Endodermal cell (in vitro differentiated cells): ENCODE measurements at places on chromosomes 16 and 17. TPM values are rescaled to one million over a fixed set of nuclear protein-coding genes. Genes with fewer than 3 reads are reported as not detected.

- H3K4me1 ChIP-seq, result no peaks in the 10 kb centered on the region
- DNase-seq, result no peak
- H3K27me3 ChIP-seq, result no peaks in the 10 kb centered on the region
- no peaks in the 10 kb centered on the region for H3K36me3 ChIP-seq
- H3K4me3 ChIP-seq, result peak overlapping the region; percentile 4
Observed at GRCh38 chr16:25079637-25080378, 31.7 kb upstream of the LCMT1 start.

DNA sequence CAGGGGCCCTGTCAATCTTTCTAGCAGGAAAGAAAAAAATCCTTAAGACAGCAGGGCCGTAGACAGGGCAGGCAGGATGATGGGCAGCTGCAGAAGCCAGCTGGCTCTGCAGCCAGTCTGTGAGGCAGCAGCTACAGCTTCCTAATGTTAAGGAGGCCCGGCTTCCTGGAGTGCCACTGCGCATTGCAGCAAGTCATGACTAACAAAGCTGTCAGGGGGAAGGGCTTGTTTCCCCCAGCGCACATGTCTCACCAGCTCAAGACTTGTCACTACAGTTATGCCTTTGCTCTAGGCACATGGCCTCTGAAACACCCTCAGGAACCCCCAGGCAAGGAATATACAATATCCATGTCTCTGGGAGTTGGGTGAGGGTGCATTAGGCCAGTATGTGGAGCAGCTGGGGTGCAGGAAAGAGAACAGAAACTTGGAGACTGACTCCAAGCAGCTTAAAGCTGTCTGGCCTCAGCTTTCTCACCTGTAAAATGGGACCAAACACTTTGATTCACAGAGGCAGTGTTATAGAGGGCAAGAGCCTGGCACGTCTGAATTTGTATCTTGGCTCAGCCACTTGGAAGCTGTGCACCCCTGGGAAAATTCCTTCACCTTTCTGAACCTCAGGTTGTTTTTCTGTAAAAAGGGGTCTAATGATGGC is 220.0 kb downstream of the HAPSTR1 start:
- no peaks in the 10 kb centered on the region for H3K4me1 ChIP-seq
- peak; percentile 79 for DNase-seq
- H3K27me3 ChIP-seq, result no peaks in the 10 kb centered on the region
- no peak overlapping the region for H3K4me3 ChIP-seq

GRCh38 chr17:18368946-18369345 is 5.6 kb upstream of the SHMT1 start:
- H3K4me1 ChIP-seq, result no peaks in the 10 kb centered on the region
- H3K4me3 ChIP-seq, result no peak overlapping the region
- H3K27me3 ChIP-seq, result no peaks in the 10 kb centered on the region
- no peaks in the 10 kb centered on the region for H3K36me3 ChIP-seq
- H3K27ac ChIP-seq, result no peak overlapping the region

- DNase-seq, result no peak
- no peaks in the 10 kb centered on the region for H3K27me3 ChIP-seq
- peak overlapping the region; percentile 77 for H3K27ac ChIP-seq
- H3K36me3 ChIP-seq, result no peaks in the 10 kb centered on the region
Observed at GRCh38 chr16:83345846-83346640, 461.7 kb upstream of the HSBP1 start.

CHD9NB gene
- 4.2 to 14.0 TPM (median 13.1 TPM) in 3 replicates for total RNA-seq

MYH8 gene
- total RNA-seq, result not detected in 2 replicates

DNA sequence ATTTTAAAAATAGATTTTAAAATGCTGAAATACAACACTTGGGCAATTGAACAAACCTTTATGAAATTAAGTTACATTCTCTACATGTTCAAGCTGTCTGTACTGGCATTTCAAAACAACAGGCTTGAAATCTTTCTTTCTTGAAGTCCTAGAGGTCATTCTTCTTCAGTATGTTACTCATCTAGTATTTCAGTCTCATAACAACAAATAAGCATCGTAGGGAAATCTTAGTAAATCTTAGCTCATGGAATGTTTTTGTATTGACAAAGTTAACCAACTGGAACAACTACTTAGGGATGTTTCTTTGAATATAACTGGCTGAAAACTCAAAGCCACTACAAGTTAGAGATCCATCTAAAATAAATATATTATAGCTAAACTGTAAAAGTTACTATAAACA is 96.6 kb downstream of the KIF2B start:
- no peak overlapping the region for H3K4me3 ChIP-seq
- no peak overlapping the region for H3K27ac ChIP-seq
- no peak for DNase-seq
- no peaks in the 10 kb centered on the region for H3K4me1 ChIP-seq
- H3K27me3 ChIP-seq, result no peaks in the 10 kb centered on the region

DNA sequence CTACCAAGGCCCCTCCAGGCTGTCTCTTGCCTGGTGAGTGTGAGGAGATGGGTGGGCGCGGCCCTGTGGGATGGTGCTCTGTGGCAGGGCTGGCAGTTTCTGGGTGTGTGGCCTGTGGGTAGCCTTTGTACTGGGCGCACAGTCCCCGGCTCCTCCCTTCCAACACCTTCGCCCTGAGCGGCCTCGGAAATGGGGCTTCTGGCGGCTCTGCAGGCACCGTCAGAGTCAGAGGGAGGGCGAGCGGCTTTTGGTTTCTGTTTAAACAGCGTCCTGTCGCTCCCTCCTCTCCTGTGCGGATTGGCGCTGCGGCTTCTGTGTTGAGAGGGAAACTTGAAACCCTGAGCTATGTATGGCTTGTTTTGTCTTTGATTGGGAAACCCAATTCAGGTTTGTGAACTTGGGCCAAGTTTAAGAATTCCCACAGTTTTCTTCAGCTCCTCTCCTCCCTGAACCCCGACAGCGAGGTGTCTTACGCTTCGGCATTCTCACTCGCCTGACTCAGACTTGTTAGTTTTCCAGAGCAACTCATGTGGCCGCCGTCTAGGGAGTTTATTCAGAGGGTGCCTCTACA is 8.3 kb upstream of the ZNF750 start:
- no peak overlapping the region for H3K4me3 ChIP-seq
- no peaks in the 10 kb centered on the region for H3K27me3 ChIP-seq
- H3K36me3 ChIP-seq, result peaks cover 4% of the 10 kb centered on the region
- DNase-seq, result no peak
- H3K4me1 ChIP-seq, result no peaks in the 10 kb centered on the region

GRCh38 chr17:66405836-66406677 is 103.6 kb downstream of the PRKCA start:
- no peak overlapping the region for H3K4me3 ChIP-seq
- H3K27me3 ChIP-seq, result no peaks in the 10 kb centered on the region
- no peak for DNase-seq

SLC35G6 gene
- not detected in 2 replicates for total RNA-seq

GRCh38 chr17:41020336-41020735 is 6.7 kb downstream of the KRTAP1-5 start:
- no peak overlapping the region for H3K4me3 ChIP-seq
- no peaks in the 10 kb centered on the region for H3K36me3 ChIP-seq
- H3K27ac ChIP-seq, result no peak overlapping the region
- no peaks in the 10 kb centered on the region for H3K4me1 ChIP-seq
